ENCODE measurements at places on chromosomes 1 and 21.
A peak's percentile ranks its signal among the peaks of the same experiment; 100 is the strongest.

DNA sequence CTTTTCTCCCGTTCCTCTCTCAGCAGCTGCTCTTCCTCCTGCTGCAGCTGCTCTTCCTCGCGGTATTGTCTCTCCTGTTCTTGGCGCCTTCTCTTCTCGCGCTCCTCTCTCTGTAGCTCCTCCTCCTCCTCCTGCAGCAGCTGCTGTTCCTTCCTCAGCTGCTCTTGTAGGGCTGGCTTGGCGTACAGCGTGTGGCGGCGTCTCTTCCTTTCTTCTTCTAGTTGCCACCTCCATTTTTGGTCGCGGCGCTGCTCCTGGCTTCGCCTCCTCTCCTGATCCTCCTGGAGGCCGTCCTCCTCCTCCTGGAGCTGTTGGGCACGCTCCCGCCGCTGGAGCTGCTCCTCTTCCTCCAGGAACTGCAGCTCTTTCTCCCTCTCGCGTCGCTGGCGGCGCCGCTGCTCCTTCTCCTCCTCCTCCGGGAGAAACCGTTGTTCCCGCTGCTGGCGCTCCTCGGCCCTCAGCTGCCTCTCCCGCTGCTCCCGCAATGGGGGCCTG, 4.8 kb downstream of the TCHH start:
- DNase-seq = peak; percentile 21

- DNase-seq = no peak
These were observed 19.2 kb upstream of the PKP1 start for GRCh38 chr1:201264072-201264471.

DNA sequence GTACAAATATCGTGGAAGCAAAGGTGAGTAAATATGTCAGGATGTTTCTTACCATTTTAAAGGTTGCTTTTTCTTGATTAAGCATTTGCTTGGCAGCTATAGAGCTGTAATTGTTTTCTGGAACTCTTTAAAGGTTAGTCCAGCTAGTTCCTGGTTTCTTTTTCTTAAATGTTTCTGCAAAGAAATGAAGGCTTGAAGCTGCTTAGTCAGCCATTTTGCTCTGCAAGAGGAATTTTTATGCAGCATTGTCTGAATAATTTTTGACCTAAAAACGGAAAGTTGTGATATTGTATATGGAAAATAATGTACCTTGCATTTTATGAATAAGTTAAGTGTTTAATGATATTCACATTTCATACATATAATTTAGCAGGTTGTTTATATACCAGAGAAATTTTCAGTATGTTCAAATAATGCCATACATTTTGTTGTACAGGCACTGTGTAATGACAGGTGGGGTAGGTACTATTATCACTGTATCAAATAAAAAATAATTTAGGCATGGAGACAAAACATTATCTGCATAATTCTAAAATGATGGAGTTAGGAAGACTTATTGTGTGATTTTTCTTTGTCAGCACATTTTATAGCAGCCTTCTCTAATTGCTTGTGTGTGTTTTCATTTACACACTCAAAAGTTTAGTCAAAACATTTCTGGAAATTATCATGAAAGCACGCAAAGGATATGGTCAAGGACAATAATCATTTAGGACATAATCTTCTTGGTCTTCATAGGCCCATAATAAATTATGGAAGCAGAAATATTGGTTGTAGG, 624.4 kb downstream of the NCAM2 start:
- DNase-seq = no peak

GRCh38 chr1:57411262-57411661, 12.6 kb downstream of the DAB1 start:
- no peak for DNase-seq

DNA sequence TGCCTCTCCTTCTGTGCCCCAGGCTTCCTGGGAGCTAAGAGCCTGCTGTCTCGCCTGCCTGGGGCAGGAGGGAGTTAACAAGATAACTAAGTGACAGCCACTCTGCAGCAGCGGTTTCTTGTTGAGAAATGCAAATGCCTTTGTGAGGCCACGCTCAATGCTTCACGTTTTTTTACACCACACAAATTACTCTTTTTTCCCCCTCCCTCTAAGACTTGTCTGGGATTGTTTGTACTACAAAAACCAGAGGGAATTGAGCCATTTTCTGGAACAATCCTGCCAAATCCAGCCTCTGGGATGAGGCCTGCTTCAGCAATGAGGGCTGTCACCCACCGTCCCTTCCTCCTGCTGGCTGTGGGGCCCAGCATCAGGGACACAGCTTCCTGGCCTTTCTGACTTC, 119.6 kb downstream of the ACTL8 start:
- no peak for DNase-seq

- DNase-seq = no peak
These were observed 156.3 kb downstream of the PAPPA2 start for GRCh38 chr1:176619261-176619660.

DNA sequence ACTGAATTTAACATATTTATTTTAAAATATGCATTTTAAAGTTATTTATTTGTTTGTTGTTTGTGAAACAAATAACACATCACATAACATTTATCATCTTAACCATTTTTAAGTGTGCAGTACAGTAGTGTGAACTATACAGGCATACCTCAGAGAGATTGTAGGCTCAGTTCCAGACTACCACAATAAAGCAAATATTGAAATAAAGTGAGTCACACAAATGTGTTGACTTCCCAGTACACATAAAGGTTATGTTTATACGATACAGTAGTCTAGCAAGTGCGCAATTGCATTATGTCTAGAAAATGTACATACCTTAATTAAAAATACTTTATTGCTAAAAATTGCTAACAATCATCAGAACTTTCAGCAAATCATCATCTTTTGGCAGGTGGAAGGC, 739.4 kb upstream of the ADGRL4 start:
- DNase-seq = no peak

- no peak for DNase-seq
These were observed 64.0 kb downstream of the PLPPR5 start for GRCh38 chr1:98940722-98941079.

- DNase-seq = no peak
These were observed 17.0 kb downstream of the ZNF697 start for GRCh38 chr1:119631086-119631432.

GRCh38 chr1:178908358-178908757, 37.5 kb upstream of the ANGPTL1 start:
- DNase-seq = no peak

GRCh38 chr21:43585924-43586413, 73.3 kb downstream of the HSF2BP start:
- DNase-seq = no peak

Measured in CD4-positive, alpha-beta T cell treated with Interleukin-1 beta for 1 hour (primary cell).